ENCODE measurements at places on chromosomes 7 and 10.
A peak's percentile ranks its signal among the peaks of the same experiment; 100 is the strongest.

GRCh38 chr10:19853831-19854230 is 37.6 kb downstream of the PLXDC2 start:
- no peak for DNase-seq

GRCh38 chr10:89242345-89242684 is 9.3 kb downstream of the LIPA start:
- DNase-seq: no peak

GRCh38 chr7:144036302-144036885 is 12.4 kb upstream of the OR2A5 start:
- DNase-seq: no peak

DNA sequence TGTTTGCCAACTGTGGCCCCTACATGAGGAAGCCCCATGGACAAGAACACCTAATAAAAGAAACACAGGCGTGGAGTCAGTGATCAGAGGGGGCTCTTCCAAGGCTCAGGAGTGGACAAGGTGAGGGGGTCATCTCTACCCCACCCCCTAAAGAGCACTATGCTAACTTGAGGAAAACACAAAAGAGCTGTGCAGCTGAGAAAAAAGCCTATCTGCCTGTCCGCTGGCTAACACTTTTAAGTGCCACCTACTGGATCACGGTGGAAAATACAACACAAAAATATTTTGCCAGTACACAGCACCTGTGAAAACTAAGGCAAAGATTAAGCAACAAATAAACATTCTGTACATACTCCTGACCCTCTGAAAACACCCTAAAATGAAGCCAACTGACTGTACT is 53.1 kb upstream of the COBL start:
- no peak for DNase-seq

DNA sequence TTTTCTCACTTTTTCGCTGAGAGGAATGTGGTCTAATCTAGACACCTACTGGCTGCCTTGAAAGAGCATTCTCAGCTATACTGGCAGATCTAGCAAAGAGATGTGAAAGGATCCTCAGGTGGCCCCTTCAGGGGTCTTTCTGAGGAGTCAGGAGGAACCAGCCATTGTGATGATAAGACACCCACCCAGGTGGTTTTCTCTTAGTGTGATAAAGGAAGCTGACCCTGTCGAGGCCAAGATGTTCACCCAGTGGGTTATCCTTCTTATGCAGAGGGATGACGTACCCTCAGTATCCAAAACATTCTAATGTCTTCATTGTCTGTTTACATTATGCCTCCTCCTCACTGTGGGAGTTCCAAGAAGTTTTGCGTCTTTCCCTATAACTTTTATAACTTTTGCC is 98.3 kb upstream of the LRGUK start:
- DNase-seq: no peak

- DNase-seq: no peak
Observed at GRCh38 chr10:132845780-132846595, 60.0 kb upstream of the NKX6-2 start.

- DNase-seq: no peak
Observed at GRCh38 chr10:129114588-129114987, 352.5 kb upstream of the MGMT start.

DNA sequence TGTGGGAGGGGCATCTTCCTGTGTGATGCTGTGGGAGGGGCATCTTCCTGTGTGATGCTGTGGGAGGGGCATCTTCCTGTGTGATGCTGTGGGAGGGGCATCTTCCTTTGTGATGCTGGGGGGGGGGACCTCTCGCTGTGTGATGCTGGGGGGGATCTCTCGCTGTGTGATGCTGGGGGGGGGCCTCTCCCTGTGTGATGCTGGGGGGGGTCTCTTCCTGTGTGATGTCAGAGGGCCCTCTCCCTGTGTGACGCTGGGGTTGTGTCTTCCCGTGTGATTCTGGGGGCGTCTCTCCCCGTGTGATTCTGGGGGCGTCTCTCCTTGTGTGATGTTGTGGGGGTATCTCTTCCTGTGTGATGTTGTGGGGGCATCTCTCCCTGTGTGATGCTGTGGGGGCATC is 27.9 kb upstream of the DPYSL4 start:
- no peak for DNase-seq

GRCh38 chr7:110841840-110842545 is 248.9 kb upstream of the LRRN3 start:
- DNase-seq: no peak

GRCh38 chr7:75756991-75757676 is 14.9 kb downstream of the CCL26 start:
- DNase-seq: no peak

GRCh38 chr7:121563177-121563576 is 167.1 kb upstream of the FAM3C start:
- DNase-seq: no peak

DNA sequence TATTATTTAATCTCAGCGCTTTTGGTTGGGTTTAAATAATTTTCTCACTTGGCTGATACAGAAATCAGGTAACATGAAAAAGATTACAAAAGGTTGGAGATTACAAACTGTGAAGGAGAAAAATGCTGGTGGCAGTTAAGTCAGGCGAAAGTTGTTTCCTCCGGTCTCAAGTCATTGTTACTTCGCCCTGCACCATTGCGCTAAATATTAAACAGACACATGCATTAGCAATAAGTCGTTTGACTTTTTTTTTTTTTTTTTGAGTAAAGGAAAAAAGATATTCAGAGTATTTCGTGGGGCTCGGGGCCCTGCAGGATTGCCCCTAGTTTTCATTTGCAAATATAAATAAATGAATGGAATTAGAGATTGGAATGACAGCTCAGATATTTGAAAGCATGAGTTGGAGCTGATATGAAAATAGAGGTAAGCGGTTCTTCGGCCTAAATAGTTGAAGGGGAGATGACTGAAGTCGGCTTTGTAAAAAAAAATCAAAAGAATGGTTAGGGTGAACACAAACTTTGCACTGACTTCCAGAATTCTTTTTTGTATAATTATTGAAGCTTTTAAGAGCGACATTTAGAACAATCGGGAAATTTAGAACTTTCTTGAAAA is 914 bp downstream of the SDHAF3 start:
- no peak for DNase-seq

GRCh38 chr10:72563327-72563932 is 62.4 kb downstream of the MICU1 start:
- peak; percentile 43 for DNase-seq

DNA sequence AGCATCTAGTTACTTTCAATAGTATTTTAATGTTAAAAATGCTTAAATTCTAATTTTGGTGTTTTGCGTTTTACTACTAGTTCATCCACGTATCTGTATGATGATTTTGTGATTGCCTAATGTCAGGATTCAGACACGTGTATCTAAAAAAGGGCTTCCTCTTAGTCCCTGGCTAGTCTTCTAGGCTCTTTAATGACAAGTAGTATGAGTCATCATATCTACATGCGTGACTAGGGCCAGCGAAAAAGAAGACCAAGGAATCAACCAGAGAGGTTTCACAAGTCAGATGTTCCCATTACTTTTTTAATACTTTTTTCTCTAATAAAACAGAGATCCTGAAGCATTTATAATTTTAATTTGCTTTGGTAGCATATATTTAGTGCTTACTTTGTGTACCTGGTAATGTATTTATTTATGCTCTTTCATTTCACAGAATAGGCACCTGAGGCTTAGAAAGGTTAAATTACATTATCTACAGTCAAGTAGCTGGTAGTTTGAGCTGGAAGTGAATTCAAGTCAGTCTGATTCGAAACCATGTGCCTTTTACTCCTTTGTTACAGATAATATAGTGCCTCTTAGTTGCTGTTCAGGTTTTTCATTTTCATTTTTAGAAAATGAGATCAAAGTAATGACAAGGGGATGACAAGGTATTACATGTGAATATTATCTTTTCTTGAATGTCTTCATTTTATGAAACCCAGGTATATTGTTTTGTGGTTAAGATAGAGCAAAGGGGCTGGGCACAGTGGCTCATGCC is 140.3 kb downstream of the FOXP2 start:
- no peak for DNase-seq

- no peak for DNase-seq
Observed at GRCh38 chr10:59375990-59376389, 13.6 kb upstream of the FAM13C start.

- no peak for DNase-seq
Observed at GRCh38 chr10:101055411-101055810, 6.4 kb upstream of the KAZALD1 start.

GRCh38 chr7:47092336-47092735 is 489.6 kb downstream of the TNS3 start:
- DNase-seq: no peak

GRCh38 chr10:29929006-29929405 is 130.4 kb downstream of the JCAD start:
- DNase-seq: no peak

- DNase-seq: peak; percentile 56
Observed at GRCh38 chr10:62071846-62072281, 170.4 kb downstream of the ARID5B start.

GRCh38 chr7:39592586-39592985 is 26.4 kb downstream of the YAE1 start:
- no peak for DNase-seq
